ENCODE measurements at places on chromosomes 6 and 20. TPM values are rescaled to one million over a fixed set of nuclear protein-coding genes. Genes with fewer than 3 reads are reported as not detected.
A peak's percentile ranks its signal among the peaks of the same experiment; 100 is the strongest.

DNA sequence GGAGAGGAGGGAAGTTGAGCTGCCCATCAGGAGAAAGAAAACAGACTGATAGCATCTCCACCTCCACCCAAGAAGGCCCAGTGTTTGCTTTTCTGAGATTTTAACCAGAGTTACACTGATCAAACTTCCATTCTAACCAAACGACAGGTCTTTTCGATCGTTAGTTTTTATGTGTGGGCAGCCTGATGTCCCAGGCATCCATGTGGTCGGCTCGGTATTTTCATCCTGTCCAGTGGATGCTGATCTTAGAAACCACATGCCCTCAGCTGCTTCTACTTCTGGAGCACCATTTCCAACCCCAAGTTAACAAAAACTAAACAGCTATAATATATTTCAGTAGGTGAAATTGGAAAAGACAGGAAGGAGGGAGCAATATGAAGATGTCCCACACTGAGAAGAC is 536.8 kb upstream of the JAG1 start:
- H3K4me1 ChIP-seq: peaks cover 16% of the 10 kb centered on the region
- no peaks in the 10 kb centered on the region for H3K36me3 ChIP-seq
- no peak overlapping the region for H3K4me3 ChIP-seq
- no peaks in the 10 kb centered on the region for H3K27me3 ChIP-seq
- no peak overlapping the region for H3K27ac ChIP-seq
- DNase-seq: no peak

HAO1 gene
- total RNA-seq: not detected

DNA sequence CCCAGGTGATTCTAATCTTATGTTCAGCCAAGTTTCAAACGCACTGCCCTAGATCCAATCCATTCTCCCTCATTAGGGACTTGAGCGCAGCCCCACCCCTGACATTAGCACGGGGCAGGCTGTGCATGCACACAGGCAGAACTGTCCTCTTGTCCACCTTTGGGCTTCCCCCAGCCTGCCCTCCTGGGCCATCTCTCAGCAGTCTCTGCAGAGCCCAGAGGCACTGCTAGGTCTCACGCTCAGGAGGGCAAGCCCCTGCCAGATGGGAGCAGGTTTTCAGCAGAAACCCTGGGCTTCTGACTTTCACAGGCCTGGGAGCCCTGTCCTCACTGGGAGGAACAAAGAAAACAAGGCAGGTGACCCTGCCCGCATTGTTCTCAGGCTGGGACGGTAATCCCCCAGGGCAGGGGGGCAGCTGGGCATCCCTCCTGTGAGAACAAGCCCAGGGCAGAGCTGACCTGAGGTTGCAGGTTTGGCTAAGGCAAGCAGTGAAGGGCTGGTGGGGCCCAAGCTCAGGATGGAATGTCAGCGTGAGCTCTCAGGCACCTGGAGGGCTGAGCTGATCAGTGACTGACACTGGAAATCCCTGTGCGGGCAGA is 24.5 kb downstream of the KCNK5 start:
- H3K36me3 ChIP-seq: no peaks in the 10 kb centered on the region
- no peak overlapping the region for H3K27ac ChIP-seq
- H3K4me1 ChIP-seq: no peaks in the 10 kb centered on the region
- no peak overlapping the region for H3K4me3 ChIP-seq
- DNase-seq: no peak

DNA sequence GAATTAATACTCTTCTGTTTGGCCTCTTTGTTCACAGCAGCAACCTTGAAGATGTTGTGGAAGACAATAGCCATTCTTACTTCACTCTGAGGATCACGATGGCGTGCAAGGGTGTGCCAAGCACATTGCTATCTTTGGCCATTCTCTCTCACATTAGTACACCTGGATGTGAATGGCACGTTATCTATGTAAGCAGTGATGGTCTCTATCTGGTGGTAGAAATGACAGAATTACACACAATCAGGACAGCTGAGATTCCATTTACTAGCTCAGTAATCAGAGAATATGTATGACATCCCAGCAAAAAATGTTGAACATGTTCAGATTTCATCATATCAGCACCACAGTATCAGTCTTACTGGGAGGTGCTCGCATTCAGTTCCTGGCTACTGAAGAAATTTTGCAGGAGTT is 116.2 kb downstream of the LCA5 start:
- peaks cover 23% of the 10 kb centered on the region for H3K4me1 ChIP-seq
- no peaks in the 10 kb centered on the region for H3K27me3 ChIP-seq
- H3K4me3 ChIP-seq: no peak overlapping the region
- H3K27ac ChIP-seq: 0 out of 2 replicates have a peak overlapping the region, but pooled peaks have one; percentile 8
- no peaks in the 10 kb centered on the region for H3K36me3 ChIP-seq
- DNase-seq: peak; percentile 57

DNA sequence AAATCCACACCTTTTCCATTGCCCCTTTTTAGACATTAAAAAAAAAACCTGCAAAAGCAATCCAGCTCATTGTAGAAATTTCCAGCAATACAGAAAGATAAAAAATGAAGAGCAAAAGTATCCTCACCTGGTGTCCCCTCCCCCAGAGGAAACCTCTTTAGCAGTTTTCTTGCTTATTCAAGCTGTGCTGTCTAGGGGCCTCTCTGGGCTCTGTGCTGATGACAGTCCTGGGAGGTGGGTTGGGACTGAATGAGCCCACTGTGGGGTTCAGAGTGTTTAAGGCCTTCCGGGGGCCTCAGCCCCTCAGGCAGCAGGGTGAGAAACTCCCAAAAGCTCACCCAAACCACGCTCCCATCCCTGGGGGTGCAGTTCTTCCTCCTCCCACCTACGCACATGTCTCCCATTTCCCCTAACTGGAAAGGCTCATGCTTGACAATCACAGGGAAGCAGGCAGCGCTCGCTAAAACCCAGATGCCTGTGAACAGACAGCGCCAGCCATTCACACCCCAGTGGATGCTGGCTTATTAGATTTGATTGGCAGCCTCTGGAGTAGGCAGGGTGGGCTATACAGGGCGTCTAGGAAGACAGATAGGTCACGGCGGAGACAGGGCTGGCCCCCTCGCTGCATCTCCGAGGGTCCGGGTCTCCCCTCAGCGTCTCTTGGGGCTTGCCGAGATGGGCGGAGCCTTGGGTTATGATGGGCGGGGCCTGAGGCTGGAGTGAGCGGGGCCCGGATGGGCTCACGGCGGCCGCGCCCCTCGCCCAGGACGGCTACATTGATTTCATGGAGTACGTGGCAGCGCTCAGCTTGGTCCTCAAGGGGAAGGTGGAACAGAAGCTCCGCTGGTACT is 4.6 kb downstream of the GUCA1A start:
- H3K36me3 ChIP-seq: no peaks in the 10 kb centered on the region
- no peak for DNase-seq
- H3K27ac ChIP-seq: no peak overlapping the region
- no peak overlapping the region for H3K4me3 ChIP-seq

DNA sequence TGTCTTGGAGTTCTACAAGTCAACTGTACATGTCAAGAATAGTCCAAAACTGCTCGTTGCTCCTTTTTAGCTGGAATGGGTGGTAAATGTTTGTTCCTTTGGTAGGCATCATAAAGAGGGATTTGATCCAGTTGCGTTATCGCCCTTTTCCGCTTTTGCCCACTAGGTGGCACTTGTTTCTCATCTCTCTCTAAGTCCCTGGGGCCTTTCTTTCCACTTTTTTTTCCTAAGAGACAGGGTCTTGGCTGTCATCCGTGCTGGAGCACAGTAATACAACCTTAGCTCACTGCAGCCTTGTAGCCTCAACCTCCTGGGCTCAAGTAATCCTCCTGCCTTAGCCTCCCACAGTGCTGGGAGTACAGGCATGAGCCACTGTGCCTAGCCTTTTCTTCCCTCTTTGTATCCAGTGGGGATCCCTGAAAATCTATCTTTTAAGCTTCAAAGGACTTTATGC is 20.7 kb downstream of the GTPBP2 start:
- peaks cover 18% of the 10 kb centered on the region for H3K4me1 ChIP-seq
- H3K27me3 ChIP-seq: no peaks in the 10 kb centered on the region
- 0 out of 2 replicates have a peak overlapping the region, but pooled peaks have one; percentile 22 for H3K27ac ChIP-seq

GPR6 gene
- not detected for total RNA-seq

DNA sequence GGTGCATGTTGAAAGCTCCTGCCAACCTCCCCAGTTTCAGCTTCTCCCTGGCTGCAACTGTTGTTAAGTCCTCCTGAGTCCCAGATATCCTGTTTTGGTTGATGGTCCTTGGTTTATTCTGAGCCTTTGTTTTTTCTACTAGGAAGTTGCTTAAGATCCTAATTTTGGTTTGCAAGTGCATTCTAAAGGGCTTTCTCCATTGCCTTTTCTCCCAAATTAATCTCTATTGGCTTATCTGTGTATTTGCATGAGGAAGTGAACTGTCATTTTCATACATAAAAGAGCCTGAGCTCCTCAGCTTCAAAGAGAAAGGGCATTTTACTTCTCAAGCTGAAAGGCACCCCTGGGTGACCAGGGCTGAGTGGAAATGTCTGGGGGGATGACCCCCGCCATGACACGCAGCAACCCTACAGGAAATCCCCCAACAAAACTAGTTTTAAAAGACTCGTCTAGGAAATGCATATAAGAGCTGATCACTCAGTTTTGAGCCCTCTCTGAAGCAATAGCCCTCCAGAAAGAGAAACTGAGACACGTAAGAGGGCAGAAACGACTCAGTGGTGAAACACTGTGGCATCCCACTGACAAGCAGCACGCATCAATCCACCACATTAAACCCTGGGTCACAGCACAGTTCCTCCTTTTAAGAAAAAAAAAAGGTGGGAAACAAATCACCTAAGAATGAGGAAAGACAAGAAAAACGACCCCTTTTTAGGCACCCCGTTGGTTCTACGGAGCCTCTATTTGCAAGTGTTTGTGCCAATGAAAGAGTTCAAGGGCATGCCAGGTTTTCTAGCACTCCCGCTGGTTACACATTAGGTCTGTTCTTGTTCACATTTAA is 140.9 kb downstream of the THBS2 start:
- no peak for DNase-seq
- H3K4me1 ChIP-seq: no peaks in the 10 kb centered on the region
- H3K27ac ChIP-seq: no peak overlapping the region
- no peaks in the 10 kb centered on the region for H3K36me3 ChIP-seq

DNA sequence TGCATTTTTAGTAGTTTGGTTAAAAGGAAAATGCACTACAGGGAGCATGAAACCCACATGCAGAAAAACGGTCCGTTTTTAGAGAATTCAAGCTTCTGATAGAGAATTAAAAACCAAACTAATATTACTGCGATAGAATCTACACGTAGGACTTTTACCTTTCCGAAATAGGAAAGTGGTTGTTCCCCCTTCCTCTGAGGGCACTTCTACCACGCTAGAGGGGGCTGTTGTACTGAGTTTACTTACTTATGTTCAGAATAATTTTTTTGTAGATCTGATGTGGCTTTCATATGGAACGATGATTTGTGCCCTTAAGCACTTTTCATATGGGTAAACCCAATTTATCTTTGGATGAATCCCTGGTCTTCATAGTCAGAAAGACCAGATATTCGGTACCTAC is 264.3 kb upstream of the PLN start:
- no peak overlapping the region for H3K27ac ChIP-seq
- no peaks in the 10 kb centered on the region for H3K27me3 ChIP-seq
- DNase-seq: peak; percentile 80
- peak overlapping the region; percentile 65 for H3K4me3 ChIP-seq

GRCh38 chr6:80622641-80623040 is 516.2 kb downstream of the BCKDHB start:
- H3K36me3 ChIP-seq: no peaks in the 10 kb centered on the region
- no peak for DNase-seq
- no peak overlapping the region for H3K27ac ChIP-seq
- no peaks in the 10 kb centered on the region for H3K27me3 ChIP-seq

LHFPL5 gene
- not detected for total RNA-seq

DNA sequence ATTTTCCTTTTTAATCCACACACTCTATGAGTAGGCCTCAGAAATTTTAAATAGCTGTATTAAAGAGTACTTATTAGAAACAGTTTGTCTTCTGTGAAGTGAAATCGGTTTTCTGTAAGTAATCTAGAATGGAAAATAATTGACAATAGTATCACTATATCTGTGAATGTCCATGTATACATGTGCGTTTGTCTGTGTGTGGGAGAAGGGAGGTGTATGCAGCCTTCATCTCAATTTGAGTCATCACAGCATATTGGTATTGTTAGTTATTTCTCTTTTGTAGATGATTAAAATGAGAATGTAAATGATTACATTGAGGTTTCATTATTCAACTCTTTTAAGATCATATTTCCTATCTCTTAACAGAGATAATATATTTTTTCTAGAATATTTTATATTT is 206.0 kb downstream of the EYS start:
- H3K36me3 ChIP-seq: no peaks in the 10 kb centered on the region
- H3K27ac ChIP-seq: no peak overlapping the region
- DNase-seq: no peak
- H3K27me3 ChIP-seq: no peaks in the 10 kb centered on the region
- no peak overlapping the region for H3K4me3 ChIP-seq
- no peaks in the 10 kb centered on the region for H3K4me1 ChIP-seq

DNA sequence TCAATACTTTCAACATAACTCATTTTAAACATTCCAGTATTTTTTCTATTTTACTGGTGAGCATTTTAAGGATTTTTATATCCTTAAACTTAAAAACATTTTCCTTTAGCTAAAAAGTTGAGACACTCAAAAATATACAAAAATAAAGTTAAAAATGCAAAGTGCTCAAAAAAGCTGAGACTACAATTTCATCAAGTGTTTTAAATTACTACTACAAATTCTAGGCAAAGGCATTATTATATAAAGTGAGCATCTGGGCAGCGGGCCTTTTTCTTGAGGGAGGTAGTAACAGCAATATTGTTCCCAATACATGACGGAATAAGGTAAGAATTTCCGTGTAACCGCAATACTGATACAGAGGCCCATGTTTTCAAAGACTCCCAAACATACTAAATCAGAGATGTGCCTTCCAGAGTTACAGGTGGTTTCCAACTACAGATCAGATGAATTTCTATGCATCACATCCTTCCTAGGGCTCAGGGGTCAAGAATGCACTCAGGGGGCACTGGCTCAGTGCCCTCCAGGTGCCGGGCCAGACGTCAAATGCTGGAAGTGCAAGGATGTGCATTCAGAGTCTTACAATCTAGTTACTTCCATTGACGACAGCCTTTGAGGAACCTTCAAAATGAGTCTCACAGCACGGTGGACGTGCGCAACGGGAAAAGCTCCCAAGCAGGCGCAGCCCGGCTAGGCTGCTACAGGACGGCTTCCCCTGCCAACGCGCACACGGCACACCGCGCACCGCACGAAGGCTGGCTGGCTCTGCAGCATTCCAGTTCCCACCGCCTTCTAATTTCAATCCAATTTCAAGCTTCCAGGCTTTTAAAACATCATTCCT is 1.7 kb downstream of the PHF10 start:
- H3K27me3 ChIP-seq: no peaks in the 10 kb centered on the region
- peak; percentile 82 for DNase-seq
- H3K36me3 ChIP-seq: no peaks in the 10 kb centered on the region
- peaks cover 14% of the 10 kb centered on the region for H3K4me1 ChIP-seq
- H3K27ac ChIP-seq: peak overlapping the region; percentile 70

TMEM242 gene
- 7.5 TPM for total RNA-seq

GRCh38 chr6:87641065-87641692 is 51.2 kb downstream of the ORC3 start:
- no peak overlapping the region for H3K27ac ChIP-seq
- peak; percentile 47 for DNase-seq
- H3K36me3 ChIP-seq: 0 out of 2 replicates have a peak, but pooled peaks cover 11% of the 10 kb centered on the region
- no peaks in the 10 kb centered on the region for H3K27me3 ChIP-seq
- H3K4me3 ChIP-seq: no peak overlapping the region
- peaks cover 9% of the 10 kb centered on the region for H3K4me1 ChIP-seq
